Mucosa of gallbladder (tissue), 1 donor: ENCODE measurements at places on chromosomes 11 and 22.

DNA sequence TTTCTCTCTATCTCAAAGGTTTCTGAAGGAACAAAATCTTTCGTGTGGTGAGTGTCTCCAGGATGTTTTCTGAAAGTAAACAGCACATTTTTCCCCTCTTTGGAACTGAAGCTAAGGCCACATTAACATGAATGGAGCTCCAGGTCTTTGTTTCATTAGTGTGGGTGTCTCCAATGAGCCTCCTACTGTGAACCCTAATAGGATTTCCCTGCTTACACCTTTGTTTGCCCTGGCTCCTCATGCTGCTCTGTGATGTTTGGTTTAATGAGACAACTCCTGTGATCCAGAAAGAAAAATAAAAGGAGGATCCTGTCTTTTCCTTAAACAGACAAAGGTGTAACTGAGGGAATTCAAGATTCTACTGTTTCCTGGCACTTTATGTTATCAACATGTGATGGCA is 76.9 kb upstream of the SLC6A5 start:
- DNase-seq: no peak

DNA sequence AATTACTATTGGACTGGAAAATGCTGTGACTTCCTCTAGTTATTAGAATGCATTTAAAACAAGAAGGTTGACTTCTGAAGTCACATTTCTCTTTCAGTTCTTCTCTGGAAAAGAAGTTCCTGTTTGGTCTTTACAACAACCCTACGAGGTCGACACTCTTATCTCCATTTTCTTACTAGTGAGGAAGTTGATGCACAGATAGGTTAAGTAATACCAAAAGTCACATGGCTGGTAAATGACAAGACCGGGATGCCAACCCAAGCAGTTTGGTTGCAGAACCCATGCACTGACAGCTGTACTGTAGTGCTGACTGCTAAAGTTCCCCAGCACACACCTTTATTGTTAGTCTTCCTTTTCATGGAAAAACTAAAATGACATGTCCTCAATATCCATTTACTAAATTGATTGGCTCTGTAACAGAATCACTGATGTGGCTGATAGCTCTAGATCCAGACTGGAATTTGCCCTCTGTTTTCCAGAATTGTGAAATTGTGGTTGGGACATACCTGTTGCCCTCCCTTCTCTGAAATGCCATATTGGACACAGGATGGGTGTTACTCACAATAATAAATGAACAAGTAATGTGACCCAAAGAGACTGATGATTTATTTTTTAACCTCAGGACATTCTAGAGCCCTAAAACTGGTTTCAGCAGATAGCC is 9.4 kb upstream of the TECTA start:
- DNase-seq: no peak

DNA sequence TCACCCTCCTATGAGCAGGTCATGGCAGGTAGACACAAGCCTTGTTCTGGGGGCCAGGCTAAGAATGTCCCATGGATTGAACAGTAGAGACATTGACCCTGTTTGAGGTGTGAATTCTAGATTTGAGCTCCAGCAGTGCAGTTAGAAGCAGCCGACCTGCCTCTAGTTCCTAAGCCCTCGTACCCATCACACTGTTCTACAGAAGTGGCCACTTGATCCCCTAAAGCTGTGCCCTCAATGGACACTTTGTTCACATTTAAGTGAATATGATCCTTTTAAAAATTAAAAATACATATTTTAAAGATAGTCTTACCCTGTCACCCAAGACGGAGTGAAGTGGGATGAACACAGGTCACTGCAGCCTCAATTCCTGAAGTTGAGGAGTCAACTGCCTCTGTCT is 122.0 kb downstream of the MED15 start:
- no peak for DNase-seq

DNA sequence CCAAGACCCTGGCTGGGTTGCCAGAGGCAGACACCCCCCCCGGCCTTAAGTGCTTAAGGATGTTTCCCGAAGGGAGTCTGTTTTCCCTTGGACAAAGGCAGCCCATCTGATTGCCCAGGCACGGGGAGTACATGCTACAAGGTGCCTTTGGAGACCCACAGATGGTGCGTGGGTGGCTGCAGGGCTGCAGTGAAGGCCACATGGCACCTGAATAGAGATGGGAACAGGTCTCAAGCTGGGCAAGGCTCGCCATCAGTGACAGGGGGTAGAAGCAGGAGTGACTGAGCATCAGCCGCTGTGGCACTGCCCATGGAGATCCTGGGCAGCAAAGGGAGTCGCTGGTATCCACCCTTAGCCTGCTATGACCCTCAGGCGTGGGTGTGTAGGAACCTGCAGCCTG is 2.4 kb downstream of the RTL6 start:
- no peak for DNase-seq

- DNase-seq: no peak
Observed at GRCh38 chr11:132080127-132080526, 709.7 kb downstream of the NTM start.

DNA sequence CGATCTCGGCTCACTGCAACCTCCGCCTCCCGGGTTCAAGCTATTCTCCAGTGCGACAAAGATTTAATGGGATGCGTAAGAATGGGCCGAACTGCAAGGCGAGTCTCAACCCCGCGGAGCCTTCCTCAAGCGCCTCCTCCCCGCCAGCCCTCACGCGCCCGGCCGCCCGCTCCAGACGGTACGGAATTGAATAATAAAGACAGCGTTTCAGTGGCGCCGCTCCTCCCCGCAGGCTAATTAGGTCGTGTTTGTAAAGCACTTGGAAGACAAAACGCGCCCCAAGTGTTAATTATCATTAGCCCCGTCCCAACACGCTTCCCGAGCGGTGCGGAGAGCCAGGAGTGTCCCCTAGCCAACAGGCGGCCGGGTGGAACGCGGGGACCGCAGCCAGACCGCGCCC is 192.0 kb downstream of the BUD13 start:
- no peak for DNase-seq

GRCh38 chr11:110092111-110092514 is 1.1 kb upstream of the ZC3H12C start:
- DNase-seq: no peak

GRCh38 chr22:17472932-17473331 is 90.4 kb upstream of the SLC25A18 start:
- no peak for DNase-seq

GRCh38 chr11:72370201-72370600 is 64.1 kb downstream of the CLPB start:
- DNase-seq: no peak

DNA sequence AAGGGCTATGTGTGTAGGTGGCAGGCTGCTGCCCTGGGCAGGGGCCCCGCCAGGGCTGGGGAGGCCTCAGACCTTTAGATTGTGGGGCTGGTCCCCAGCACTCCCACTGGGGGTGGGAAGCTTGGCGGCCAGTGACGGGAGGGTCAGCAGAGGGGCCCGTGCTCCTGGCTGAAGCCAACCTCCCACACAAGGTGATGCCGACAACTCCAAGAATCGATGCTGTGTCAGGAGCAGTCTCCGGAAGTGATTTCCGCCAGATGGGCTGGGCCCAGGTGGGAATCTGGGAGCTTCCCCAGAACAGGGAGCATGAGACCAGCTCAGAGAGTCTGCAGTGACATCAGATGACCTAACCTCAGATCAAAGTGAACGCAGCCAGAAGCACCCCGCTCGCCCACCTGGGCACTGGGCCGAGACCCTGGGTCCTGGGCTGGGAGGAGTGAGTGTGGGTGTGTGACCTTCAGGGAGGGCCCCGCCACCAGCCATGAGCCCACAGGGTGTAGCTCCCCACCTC is 7.7 kb downstream of the TRPM5 start:
- DNase-seq: no peak

- DNase-seq: no peak
Observed at GRCh38 chr11:94536386-94536785, 7.3 kb upstream of the FUT4 start.

DNA sequence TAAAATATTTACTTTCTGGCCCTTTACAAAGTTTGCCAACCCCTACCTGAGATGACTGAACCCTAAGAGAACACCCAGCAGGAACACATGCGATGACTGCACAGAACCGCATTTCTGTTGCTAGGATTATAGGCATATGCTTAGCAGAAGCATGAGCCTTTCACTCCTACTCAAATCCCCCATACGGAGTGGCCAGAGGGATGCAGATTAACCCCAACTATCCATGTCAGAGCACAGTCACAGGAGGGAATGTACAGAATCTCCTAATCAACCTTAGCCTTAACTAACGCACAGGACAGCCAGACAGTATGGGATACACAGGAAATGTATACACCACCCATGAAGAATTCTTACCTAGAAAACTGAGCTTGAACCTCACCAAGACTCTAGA is 6.2 kb downstream of the HPS4 start:
- DNase-seq: no peak

DNA sequence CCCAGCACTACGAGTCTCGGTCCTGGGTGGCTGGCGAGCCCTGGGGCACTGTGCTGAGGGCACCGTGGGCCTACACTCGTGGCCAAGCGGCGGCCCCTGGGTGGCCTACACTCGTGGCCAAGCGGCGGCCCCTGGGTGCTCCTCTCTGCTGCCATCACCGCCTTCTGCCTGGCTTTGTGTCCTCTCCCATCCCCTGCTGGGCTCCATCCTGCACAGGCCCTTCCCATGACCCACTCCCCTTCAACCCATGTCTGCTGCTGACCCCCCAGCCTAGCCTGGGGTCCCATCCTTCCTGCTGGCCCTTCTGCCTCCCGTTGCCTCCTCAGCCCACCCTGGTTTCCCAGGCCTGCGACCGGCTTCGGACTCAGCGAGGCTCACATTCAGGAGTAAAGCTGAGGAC is 87.4 kb upstream of the CLDN5 start:
- DNase-seq: no peak

DNA sequence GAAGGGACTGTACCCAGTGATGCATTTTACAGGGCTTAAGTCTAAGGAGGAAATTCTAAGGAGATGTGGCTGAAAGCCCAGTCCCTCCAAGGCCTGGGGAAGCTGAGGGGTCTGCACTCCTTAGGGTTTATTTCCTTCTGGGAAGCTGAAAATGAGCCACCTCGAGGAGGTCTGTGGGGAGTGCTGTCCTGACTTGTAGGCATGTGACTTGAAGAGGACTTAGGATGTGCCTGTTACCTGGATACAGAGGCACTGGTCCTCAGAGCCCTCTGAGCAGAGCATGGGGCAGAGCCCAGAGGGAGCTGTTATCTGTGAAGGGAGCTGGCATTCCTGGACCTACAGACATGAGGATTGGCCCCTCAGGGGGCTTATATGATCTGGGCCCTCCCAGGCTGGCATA is 77.1 kb downstream of the TP53I11 start:
- DNase-seq: no peak

GRCh38 chr11:34790620-34791019 is 125.6 kb downstream of the APIP start:
- no peak for DNase-seq

DNA sequence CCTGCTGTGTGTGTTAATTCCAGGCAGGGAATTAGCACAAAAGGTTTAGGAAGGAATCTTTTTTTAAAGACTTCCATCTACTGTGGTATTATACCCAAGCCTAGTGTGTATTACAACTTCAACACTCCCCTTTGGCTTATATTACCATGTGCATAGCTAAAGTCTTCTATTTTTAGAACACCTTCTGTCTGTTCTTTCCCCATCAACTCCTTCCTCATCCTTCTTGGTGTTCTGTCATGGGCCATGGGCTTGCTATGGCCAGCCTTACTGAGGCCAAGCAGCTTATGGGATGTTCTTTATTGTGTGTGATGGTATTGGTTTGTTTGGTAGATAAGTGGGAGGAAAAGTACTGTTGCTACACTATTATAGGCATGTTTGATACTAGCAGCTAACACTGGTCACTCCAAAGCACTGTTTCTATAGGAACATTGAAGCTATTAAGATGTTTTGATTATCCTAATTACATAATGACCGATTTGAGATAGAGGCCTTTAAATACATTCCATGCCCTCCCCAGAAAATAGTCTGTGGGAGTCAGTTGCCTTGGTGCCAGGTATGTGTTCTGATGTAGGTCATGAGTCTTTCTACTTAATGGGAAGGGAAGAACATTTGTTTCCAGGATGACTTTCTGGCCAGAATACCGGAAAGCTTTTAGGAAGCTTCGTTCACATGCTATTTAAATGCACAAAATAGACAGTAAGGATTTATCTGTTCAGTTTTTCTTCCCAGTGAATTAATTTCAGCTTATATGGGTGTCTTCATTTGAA is 16.5 kb downstream of the MCAM start:
- no peak for DNase-seq

DNA sequence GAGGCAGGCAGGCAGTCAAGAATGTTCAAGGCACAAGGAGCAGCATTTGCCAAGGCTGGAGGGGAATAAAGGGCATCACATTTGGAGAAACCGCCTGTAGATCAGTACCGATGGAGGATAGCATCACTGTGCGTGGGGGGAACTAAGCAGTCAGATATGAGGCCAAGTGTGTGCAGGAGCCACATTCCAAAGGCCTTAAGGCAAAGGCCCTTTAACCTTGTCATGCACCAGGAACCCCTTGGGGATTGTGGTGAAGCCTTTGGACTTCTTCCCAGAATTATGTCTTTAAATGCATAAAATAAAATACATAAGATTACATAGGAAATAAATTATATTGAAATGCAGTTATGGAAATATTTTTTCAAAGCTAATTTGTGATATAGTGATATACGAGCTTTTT is 532.1 kb downstream of the BUD13 start:
- no peak for DNase-seq

GRCh38 chr11:60926500-60926899 is 2.2 kb downstream of the TMEM132A start:
- no peak for DNase-seq

GRCh38 chr11:106581399-106581798 is 436.9 kb downstream of the GUCY1A2 start:
- DNase-seq: no peak

DNA sequence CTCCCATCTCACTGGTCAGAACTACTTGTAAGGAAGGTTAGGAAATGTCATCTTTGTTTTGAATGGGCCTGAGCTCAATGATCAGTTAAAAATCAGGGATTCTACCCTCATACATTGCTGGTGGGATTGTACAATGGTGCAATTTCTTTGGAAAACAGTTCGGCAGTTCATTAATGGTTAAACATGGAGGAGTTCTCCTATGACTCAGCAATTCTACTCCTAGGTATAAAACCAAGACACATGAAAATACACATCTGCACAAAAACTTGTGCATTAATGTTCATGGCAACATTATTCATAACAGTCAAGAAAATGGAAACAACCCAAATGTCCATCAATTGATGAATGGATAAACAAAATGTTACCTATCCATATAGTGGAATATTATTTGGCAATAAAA is 4.9 kb upstream of the APOA5 start:
- no peak for DNase-seq

GRCh38 chr11:124510279-124510678 is 33.2 kb downstream of the OR8B12 start:
- DNase-seq: no peak

DNA sequence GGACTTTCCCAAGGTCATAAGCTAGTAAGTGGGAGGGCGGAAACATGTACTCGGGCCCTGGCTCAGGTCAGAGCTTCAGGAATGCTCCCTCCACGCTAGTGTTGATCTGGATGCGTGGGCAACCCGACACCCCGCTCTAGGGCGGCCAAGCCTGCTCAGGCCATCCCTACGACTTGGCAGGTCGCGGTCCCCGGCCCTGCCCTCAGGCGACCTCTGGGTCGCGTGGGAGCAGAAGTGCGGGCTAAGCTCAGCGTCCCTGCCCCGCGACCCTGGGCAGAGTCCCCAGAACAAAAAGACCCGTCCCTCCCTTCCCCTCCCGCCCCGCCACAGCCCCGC is 781 bp upstream of the TEF start:
- peak; percentile 73 for DNase-seq

GRCh38 chr11:104366321-104366734 is 202.4 kb upstream of the PDGFD start:
- no peak for DNase-seq
